ENCODE measurements at places on chromosomes 2 and 18. TPM values are rescaled to one million over a fixed set of nuclear protein-coding genes. Genes with fewer than 3 reads are reported as not detected.

CHN1 gene
- 6.8 TPM for total RNA-seq

POTEE gene
- total RNA-seq = not detected

SLC11A1 gene
- 0.28 TPM for total RNA-seq

C2orf92 gene
- 4.2 TPM for total RNA-seq

SLC14A1 gene
- total RNA-seq = 32.1 TPM

OTOS gene
- not detected for total RNA-seq

SPEG gene
- total RNA-seq = 7.9 TPM

EFHD1 gene
- 2.0 TPM for total RNA-seq

DNER gene
- total RNA-seq = under 0.01 TPM

TLX2 gene
- total RNA-seq = under 0.01 TPM

DES gene
- total RNA-seq = 0.77 TPM

TSGA10 gene
- total RNA-seq = 0.96 TPM

L3MBTL4 gene
- total RNA-seq = under 0.01 TPM

CBLN2 gene
- not detected for total RNA-seq

RMC1 gene
- total RNA-seq = 28.5 TPM

TDRD15 gene
- total RNA-seq = not detected

CD8B2 gene
- total RNA-seq = not detected

ACSL3 gene
- 124 TPM for total RNA-seq

PDCD1 gene
- not detected for total RNA-seq

NAT8 gene
- not detected for total RNA-seq

REG1B gene
- not detected for total RNA-seq

NYAP2 gene
- not detected for total RNA-seq

IL1RL1 gene
- 1.1 TPM for total RNA-seq

CCBE1 gene
- 21.4 TPM for total RNA-seq

CYTIP gene
- 5.9 TPM for total RNA-seq

SP9 gene
- not detected for total RNA-seq

MEP1B gene
- not detected for total RNA-seq

MOGAT1 gene
- not detected for total RNA-seq

ASB18 gene
- total RNA-seq = not detected

CSRNP3 gene
- total RNA-seq = 1.2 TPM

UPP2 gene
- total RNA-seq = not detected

C2orf78 gene
- total RNA-seq = not detected

TPO gene
- not detected for total RNA-seq

POMC gene
- total RNA-seq = 0.85 TPM

AOX1 gene
- total RNA-seq = 96.4 TPM

STARD6 gene
- total RNA-seq = 0.28 TPM

NXPH2 gene
- 0.28 TPM for total RNA-seq

RIT2 gene
- not detected for total RNA-seq

All from regular cardiac myocyte (primary cell).